ENCODE measurements at places on chromosomes 5 and 9.

DNA sequence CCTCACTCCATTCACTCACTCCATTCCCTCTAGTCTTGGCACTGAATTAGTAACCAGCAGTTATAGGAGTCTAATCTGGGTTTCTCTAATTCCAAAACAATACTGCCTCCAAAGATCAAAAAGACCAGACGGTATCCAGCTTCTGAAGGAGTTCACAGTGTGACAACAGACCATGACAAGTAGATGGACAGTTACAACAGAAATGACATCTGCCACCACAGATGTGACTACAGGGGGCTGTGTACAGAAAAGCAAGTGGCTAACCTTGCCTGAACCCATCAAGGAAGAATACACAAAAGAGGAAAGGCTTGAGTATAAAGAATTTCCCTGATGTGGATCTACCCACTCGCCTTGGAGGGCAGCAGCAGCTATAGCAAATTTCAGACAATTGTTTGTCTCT is 112.4 kb downstream of the ACTL7B start:
- DNase-seq, result no peak

- no peak for DNase-seq
Observed at GRCh38 chr5:167777746-167778145, 513.7 kb upstream of the WWC1 start.

- DNase-seq, result no peak
Observed at GRCh38 chr5:76351176-76351575, 51.9 kb upstream of the IQGAP2 start.

- DNase-seq, result no peak
Observed at GRCh38 chr9:70298245-70298771, 39.5 kb downstream of the SMC5 start.

GRCh38 chr9:108331596-108331995 is 524.2 kb downstream of the ACTL7B start:
- DNase-seq, result no peak
